Activated T-cell treated with anti-CD3 and anti-CD28 coated beads, Interleukin-2, amount 50 U/mL, for 72 hours (primary cell): ENCODE measurements at places on chromosomes 1 and 21.
A peak's percentile ranks its signal among the peaks of the same experiment; 100 is the strongest.

DNA sequence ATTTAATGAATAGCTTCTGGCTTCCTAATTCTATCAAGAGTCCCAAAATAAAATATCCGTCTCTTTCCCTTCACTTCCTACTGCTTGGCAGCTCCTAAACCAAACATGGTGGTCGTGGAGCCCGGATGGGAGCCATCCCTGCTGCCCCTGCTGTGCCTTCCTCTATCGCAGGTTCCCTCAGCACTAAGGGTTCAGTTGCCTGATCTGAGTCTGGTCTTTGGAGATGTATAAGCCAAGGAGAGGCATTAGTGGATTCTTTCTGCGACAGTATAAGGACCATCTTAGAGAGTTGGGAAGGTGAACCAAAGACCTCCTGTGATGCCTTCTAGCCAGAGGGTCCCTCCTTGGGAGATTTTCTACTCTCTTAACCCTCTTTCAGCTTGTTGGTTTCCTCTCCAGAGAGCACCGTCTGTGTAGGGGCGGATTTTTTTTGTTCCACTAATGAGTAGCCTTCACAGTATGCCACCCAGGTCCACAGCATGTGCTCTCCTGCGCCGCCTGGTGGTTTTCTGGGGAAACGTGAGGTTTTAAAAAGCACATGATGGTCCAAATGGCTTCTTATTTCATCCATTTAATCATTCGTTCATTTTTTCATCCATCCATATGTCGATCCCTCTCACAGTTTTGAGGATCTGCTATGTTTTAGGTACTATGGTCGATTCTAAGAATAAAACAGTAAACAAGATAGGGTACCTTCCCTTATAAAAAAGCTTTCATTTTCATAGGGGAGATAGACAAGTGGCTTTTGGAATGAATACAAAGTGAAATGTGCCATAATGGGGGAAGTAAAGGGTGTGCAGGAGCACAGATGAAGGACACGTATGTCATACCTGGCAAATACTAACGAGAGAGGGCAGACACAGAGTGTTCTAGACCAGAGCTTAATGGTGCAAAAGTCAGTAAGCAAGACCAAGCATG, 71.0 kb downstream of the NFASC start:
- peak; percentile 55 for DNase-seq

DNA sequence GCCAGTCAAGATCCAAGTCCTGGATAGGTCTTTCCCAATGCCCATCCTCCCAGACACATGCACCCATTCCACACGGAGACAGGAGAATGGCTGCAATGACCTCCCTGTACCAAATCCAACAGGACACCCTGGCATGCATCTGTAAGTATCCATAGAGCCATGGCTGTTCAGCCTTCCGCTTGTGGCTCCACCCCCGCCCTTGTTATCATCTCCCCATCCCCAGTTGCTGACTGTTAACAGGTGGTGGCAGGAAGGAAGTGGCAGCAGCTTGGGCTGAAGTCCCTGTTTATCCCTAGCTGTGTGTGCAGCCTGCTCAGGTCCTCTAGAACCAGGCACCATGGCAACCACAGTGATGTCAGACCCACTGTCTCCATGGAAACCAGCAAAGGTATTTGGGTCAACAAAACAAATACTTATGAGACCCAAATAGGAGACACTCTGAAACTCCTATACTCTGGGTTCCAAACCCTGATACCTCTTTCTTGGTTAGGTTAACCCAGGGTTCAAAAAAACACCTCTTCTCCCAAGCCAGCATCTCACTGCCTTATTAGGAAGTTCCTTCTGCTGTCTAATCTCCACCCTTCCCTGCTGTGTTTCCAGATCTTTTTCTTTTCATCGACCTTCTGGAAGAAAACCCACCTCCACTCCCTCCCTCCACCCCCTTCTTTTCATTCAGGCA, 721 bp downstream of the PBXIP1 start:
- peak; percentile 87 for DNase-seq

DNA sequence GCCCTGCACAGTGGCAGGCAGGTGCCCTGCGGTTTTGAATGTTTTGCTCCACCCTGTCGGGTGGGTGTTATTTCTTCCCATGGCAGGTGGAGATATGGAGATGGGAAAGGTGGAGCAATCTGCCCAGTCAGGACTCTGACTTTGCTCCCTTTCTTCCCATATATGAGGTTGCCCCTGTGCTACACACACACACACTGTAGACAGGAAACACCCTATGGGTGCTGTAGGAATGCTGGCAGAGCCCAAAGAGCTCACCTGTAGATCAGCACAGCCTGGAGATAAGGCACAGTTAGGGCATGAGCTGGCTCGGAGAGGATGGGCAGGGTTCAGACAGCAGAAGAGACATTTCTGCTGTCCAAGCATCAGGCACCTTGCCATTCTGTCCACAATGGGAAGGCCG, 246.0 kb upstream of the AJAP1 start:
- no peak for DNase-seq

DNA sequence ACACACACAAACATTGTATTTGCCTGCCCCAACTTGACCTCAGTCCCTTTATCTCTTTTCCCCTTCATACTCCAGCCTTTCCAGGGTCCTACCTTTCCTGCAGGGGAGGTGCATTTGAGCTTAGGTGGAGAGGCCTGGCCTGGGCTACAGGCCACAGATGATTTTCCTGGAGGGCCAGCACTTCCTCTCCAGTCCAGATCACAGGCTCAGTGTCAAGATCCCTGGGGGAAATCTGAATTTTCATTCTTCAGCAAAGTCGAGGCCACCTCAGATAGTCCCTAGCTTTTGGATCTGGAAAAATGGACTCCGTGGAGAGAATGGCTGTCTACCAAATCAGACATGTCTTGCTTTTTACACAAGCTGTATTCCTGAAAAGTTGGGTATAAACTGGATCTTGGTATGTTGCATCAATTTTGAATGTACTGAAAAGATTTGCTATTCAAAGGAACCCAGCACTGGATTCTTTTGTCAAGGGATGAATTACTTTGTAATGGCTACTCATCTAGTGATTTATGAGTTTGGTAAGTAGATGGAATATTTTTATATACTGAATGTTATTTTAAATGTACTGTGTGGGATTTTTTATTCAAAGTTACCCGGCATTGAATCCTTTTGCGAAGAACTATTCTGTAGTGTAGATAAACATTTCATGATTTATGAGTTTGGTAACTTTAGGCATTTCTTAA, 78.7 kb downstream of the DDR2 start:
- no peak for DNase-seq

DNA sequence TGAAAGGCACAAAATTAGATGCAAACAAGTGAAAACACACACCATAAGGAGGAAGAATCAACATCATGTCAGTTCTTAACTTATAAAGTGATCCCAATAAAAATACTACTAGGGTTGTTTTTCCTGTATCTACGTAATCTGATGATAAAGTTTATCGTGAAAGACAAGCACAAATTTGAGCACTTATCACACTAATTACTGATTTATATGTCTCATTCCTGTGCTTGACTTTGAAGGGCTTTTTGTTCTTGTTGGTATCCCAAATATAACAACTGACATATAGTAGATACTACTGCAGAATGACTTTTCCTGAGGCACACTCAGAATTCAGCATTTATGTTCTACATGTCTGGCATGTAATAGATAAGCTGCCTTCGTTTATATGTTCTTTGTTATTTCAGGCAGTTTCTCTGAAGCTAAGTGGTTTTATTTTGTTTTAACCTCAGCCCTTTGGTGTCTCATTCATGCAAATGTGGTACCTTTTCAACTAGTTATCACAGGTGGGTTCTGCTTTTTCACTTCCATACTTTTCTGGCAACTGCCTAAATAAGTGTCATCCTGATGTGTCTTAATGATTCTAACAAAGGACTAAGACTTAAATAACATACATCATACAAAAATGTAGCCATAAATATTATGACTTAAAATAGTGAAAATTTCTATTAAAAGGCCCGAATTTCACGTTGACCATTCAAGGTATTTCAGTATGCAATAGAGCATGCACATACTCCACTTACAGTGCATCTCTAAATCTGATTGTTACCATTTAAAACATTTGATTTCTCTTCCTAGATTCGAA, 73.2 kb downstream of the LRRC8C start:
- DNase-seq: no peak

GRCh38 chr1:45412899-45413298, 72.7 kb upstream of the MUTYH start:
- DNase-seq: no peak

- DNase-seq: no peak
These were observed 213.2 kb downstream of the USH2A start for GRCh38 chr1:216210081-216210480.

DNA sequence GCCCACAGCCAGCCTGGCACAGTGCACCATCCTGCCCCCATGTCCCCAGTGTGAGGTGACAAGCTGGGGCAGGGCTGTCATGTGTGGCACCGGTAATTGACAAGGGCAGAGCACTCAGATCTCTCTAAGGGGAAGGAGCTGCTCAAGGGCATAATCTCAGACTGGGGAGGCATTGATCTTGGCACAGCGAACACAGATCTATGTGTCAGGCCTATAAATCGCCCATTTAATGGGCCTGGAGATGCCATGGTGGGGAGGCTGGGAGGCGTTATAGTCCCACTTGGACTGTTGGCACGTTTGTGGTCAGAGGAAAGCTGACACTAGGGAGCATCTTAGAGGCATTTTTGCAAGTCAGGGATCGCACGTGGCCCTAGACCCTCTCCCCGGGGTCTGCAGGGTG, 594.1 kb downstream of the PTPRU start:
- no peak for DNase-seq

GRCh38 chr1:235888119-235888643, 21.5 kb upstream of the LYST start:
- DNase-seq: peak; percentile 74
